Right atrium auricular region (tissue), 2 donors: ENCODE measurements at places on chromosomes 4 and X. TPM values are rescaled to one million over a fixed set of nuclear protein-coding genes. Genes with fewer than 3 reads are reported as not detected.

DNA sequence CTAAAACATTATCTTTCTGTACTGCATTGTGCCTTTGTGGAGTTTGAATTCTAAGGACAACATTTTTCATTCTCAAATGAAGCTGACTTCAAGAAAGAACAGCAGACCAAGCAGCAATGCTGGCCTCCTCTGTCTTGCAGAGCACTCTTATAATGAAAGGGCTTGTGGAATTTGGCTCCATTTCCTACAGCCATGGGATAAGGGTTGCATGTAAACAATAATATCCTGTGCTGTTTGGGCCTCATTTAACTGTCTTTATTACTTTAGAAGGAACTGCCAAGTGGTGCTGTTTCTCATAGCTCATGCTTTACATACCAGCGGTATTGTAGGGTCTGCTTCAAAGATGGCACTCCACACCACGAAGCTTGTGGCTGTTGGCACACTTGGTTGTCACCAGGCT lies 111.4 kb upstream of the EOLA2 start:
- H3K4me3 ChIP-seq = no peak overlapping the region
- no peaks in the 10 kb centered on the region for H3K27me3 ChIP-seq
- no peak overlapping the region for H3K27ac ChIP-seq
- no peaks in the 10 kb centered on the region for H3K4me1 ChIP-seq

DNA sequence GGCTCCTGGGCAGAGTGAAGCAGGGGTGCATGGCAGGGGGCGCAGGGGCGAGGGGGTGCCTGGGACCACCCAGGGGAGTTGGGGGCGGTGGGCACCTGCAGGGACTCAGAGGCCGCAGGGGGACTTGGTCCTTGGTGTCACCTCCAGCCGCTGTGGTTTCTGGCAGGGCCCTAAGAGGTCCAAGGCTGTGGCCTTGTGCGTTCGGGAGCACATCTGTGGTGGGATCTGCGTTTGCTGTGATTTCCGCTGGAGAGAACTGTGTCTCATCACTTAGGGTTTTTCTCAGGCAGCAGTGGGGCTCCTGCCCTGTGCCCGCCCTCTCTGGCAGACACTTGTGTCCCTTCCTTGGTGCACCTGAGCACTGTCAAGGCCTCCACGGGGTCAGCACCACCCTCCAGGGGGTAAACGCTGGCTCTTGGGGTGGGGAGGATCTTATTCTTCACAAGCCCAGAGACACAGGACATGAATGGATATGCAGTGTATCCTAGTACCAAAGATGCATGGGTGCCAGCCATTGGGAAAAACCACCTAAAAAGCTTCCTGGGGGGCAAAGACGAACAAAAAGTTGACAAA lies 66.5 kb downstream of the ACOX3 start:
- no peak overlapping the region for H3K27ac ChIP-seq
- H3K27me3 ChIP-seq = no peaks in the 10 kb centered on the region
- peaks cover 30% of the 10 kb centered on the region for H3K36me3 ChIP-seq
- no peaks in the 10 kb centered on the region for H3K4me1 ChIP-seq
- DNase-seq = no peak

GRCh38 chrX:41917517-41917916 lies 5.8 kb downstream of the CASK start:
- DNase-seq = no peak
- H3K36me3 ChIP-seq = no peaks in the 10 kb centered on the region
- H3K27ac ChIP-seq = no peak overlapping the region
- H3K4me3 ChIP-seq = no peak overlapping the region
- no peaks in the 10 kb centered on the region for H3K4me1 ChIP-seq
- H3K27me3 ChIP-seq = no peaks in the 10 kb centered on the region

- no peaks in the 10 kb centered on the region for H3K27me3 ChIP-seq
- no peak for DNase-seq
- no peaks in the 10 kb centered on the region for H3K4me1 ChIP-seq
- no peaks in the 10 kb centered on the region for H3K36me3 ChIP-seq
- H3K27ac ChIP-seq = no peak overlapping the region
These were observed 126.9 kb upstream of the GPRIN3 start for GRCh38 chr4:89434364-89434988.

GRCh38 chr4:98473046-98473445 lies 185.4 kb downstream of the TSPAN5 start:
- no peak overlapping the region for H3K4me3 ChIP-seq
- H3K27ac ChIP-seq = no peak overlapping the region
- no peaks in the 10 kb centered on the region for H3K4me1 ChIP-seq
- DNase-seq = no peak
- H3K36me3 ChIP-seq = no peaks in the 10 kb centered on the region
- H3K27me3 ChIP-seq = no peaks in the 10 kb centered on the region

- H3K4me1 ChIP-seq = no peaks in the 10 kb centered on the region
- peaks cover 43% of the 10 kb centered on the region for H3K36me3 ChIP-seq
- no peaks in the 10 kb centered on the region for H3K27me3 ChIP-seq
- no peak overlapping the region for H3K4me3 ChIP-seq
These were observed 20.5 kb downstream of the NUDT9 start for GRCh38 chr4:87442889-87443288.

DNA sequence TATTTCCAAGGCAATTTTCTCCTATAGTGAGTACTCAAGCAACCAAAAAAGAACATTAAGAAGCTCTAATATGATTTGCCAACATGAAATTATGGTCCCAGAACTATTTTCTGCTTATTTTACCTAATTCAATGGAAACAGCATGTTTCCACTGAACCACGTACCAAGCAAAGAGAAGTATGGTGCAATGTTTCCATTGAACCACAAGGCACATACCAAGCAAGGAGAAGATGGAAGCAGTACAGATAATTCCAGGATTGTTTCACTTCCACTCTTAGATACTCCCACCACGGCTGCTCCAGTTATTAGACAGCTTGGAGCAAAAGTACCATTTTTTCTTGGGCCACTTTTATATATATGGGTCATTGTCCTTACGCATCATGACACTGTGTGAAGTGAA lies 164.9 kb downstream of the RNF150 start:
- DNase-seq = no peak
- H3K27me3 ChIP-seq = no peaks in the 10 kb centered on the region
- no peaks in the 10 kb centered on the region for H3K4me1 ChIP-seq
- H3K4me3 ChIP-seq = no peak overlapping the region
- no peaks in the 10 kb centered on the region for H3K36me3 ChIP-seq
- no peak overlapping the region for H3K27ac ChIP-seq

GRCh38 chr4:139668036-139668435 lies 2.4 kb downstream of the MGST2 start:
- no peaks in the 10 kb centered on the region for H3K4me1 ChIP-seq
- no peak for DNase-seq
- peaks cover 8% of the 10 kb centered on the region for H3K36me3 ChIP-seq
- no peaks in the 10 kb centered on the region for H3K27me3 ChIP-seq

DNA sequence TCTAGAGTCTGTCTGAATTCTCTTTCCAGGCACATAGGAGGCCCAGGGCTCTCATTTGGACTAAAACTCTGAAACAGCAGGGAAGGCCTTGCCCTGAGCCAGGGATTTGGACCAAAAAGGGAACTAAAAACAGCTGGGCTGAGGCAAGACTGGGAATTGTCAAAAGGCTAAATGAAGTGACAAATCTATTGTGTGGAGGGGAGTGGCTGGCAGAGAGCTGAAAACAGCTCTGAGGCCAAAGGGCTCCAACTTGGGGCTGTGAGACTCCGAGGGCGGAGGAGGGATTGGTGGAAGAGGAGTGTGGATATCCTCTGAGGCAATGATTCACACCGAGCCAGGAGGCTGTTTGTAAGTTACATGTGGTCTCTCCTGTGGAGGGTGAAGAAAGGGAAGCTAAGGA lies 63.2 kb downstream of the PHEX start:
- no peaks in the 10 kb centered on the region for H3K36me3 ChIP-seq
- H3K27me3 ChIP-seq = no peaks in the 10 kb centered on the region
- H3K4me1 ChIP-seq = no peaks in the 10 kb centered on the region
- DNase-seq = no peak

- H3K27ac ChIP-seq = no peak overlapping the region
- no peak for DNase-seq
- no peak overlapping the region for H3K4me3 ChIP-seq
- H3K27me3 ChIP-seq = no peaks in the 10 kb centered on the region
- no peaks in the 10 kb centered on the region for H3K36me3 ChIP-seq
These were observed 942.3 kb upstream of the SLIT2 start for GRCh38 chr4:19309378-19309777.

DNA sequence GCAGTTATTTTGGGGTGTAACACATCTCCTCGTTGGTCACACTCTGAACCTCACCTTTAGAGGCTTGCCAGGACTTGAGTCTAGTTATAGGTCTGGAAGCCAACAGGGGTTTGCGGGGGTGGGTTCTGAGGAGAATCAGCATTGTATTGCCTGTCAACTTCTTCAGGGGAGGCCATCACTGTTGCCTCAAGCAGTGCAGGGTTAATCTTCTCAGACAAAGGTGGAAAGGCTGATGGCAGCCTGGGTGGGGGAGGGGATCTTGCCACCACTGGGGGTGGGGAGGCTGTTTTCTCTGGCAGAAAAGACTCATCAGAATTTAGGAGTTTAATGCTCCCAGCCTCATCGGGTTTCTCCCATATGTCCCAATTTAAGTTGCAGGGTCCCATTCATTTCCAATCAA lies 387.8 kb downstream of the PRR32 start:
- H3K4me1 ChIP-seq = no peaks in the 10 kb centered on the region
- H3K27me3 ChIP-seq = no peaks in the 10 kb centered on the region
- DNase-seq = no peak
- no peak overlapping the region for H3K27ac ChIP-seq

DNA sequence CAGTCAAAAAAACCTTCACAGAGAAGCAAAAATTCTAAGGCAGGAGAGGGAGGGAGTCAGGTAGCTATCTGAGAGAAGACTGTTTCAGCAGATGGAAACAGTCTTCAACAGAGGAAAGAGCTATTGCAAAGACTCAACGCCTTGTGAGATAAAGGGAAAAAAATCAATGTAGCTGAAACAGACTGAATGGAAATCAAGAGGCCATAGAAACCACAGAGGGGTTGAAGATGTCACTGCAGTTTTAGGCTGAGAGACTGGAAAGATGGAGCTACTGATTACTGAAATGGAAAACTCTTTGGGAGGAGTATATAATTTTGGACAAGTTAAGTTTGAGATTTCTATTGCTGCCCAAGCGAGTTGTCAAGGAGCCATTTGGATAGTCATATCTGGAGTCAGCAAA lies 28.4 kb upstream of the CXCL8 start:
- H3K4me3 ChIP-seq = no peak overlapping the region
- no peak for DNase-seq
- H3K36me3 ChIP-seq = no peaks in the 10 kb centered on the region
- H3K27me3 ChIP-seq = no peaks in the 10 kb centered on the region
- H3K4me1 ChIP-seq = no peaks in the 10 kb centered on the region

- no peaks in the 10 kb centered on the region for H3K36me3 ChIP-seq
- peaks cover 19% of the 10 kb centered on the region for H3K27me3 ChIP-seq
- H3K4me3 ChIP-seq = no peak overlapping the region
These were observed 12.0 kb downstream of the HMX1 start for GRCh38 chr4:8859550-8860095.

- no peak for DNase-seq
- no peak overlapping the region for H3K27ac ChIP-seq
These were observed 76.6 kb downstream of the CHIC2 start for GRCh38 chr4:53987761-53988171.

DNA sequence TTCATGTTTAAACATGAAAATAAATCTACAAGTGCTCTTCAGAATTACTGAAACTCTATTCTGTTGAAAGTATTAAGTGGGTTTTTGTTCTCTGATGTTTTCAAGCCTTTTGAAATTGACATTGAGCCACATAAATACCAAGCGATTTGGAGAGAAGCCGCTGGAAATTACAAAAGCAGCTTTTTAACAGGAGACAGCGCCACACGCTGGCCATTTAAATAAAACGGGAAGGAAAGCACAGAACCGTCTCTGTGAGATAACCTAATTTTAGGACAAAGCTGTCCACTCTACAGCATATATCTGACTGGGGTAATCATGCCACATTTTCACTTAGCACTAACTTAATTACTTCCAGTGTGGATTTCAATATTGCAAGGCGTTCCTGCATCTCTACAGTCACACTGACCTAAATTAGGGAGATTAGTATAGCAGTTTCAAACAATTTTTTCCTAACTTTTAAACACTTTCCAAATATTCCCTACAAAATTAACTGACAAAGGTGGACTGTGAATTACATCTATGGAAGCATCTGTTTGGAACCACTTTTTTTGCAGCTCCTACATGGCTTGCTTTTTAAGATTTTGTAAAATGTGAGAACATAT lies 6.8 kb upstream of the ANOS1 start:
- H3K27me3 ChIP-seq = no peaks in the 10 kb centered on the region
- H3K4me3 ChIP-seq = no peak overlapping the region
- no peaks in the 10 kb centered on the region for H3K4me1 ChIP-seq
- H3K27ac ChIP-seq = no peak overlapping the region
- no peaks in the 10 kb centered on the region for H3K36me3 ChIP-seq

DNA sequence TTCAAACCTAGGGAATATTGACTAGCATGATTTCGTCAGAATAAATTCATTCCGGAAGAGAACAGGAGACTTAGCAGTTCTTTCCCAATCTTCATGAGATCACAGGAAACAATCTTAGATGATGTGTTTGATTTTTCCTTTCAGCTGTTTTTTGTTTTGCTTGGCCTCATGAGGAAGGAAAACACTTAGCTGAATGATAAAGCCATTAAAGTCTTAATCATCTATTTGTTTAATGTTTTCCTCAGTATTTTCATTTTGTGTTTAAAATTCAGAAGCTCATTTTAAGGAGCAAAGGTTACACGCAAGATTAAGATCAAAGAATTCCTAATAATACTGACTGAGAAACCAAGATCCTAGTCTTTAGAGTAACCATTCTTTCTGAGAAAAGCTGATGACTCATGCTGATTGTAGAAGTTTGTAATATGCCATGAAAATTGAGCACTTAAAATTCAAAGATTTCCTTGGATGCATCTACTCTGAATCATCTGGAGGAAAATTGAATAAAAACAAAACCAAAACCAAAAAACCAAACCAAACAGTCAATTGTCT lies 15.4 kb upstream of the TBC1D19 start:
- H3K4me3 ChIP-seq = no peak overlapping the region
- no peak for DNase-seq
- no peaks in the 10 kb centered on the region for H3K36me3 ChIP-seq
- H3K27me3 ChIP-seq = no peaks in the 10 kb centered on the region
- no peaks in the 10 kb centered on the region for H3K4me1 ChIP-seq
- H3K27ac ChIP-seq = no peak overlapping the region

CCDC158 gene
- 0.19 TPM for total RNA-seq

RADX gene
- 1.8 TPM for total RNA-seq

ADH1A gene
- not detected for total RNA-seq

DMD gene
- 135 TPM for total RNA-seq

F11 gene
- total RNA-seq = not detected

ATP6AP1 gene
- 50.3 TPM for total RNA-seq
